Lung microvascular endothelial cell (primary cell): ENCODE measurements at places on chromosomes 7 and 10. TPM values are rescaled to one million over a fixed set of nuclear protein-coding genes. Genes with fewer than 3 reads are reported as not detected.

ADCYAP1R1 gene
- total RNA-seq, result under 0.01 TPM in 1 of 2 replicates, not detected in the other

C10orf71 gene
- total RNA-seq, result not detected in 2 replicates

SCIN gene
- total RNA-seq, result not detected in 2 replicates

MMD2 gene
- not detected in 2 replicates for total RNA-seq

GJC3 gene
- total RNA-seq, result 0.65 and 1.2 TPM in 2 replicates

RBM33 gene
- total RNA-seq, result 13.3 and 21.4 TPM in 2 replicates

NYAP1 gene
- total RNA-seq, result 2.0 and 6.3 TPM in 2 replicates

NT5C3A gene
- total RNA-seq, result 15.7 and 18.3 TPM in 2 replicates

NET1 gene
- total RNA-seq, result 14.3 and 19.4 TPM in 2 replicates

OGDHL gene
- 0.20 and 0.22 TPM in 2 replicates for total RNA-seq

GALNT17 gene
- not detected in 2 replicates for total RNA-seq

- DNase-seq, result peak; percentile 66
Measured at GRCh38 chr7:41508755-41509154, 194.1 kb downstream of the INHBA start.

- peak; percentile 60 for DNase-seq
Measured at GRCh38 chr10:101693978-101694673, 844 bp downstream of the FBXW4 start.

DNA sequence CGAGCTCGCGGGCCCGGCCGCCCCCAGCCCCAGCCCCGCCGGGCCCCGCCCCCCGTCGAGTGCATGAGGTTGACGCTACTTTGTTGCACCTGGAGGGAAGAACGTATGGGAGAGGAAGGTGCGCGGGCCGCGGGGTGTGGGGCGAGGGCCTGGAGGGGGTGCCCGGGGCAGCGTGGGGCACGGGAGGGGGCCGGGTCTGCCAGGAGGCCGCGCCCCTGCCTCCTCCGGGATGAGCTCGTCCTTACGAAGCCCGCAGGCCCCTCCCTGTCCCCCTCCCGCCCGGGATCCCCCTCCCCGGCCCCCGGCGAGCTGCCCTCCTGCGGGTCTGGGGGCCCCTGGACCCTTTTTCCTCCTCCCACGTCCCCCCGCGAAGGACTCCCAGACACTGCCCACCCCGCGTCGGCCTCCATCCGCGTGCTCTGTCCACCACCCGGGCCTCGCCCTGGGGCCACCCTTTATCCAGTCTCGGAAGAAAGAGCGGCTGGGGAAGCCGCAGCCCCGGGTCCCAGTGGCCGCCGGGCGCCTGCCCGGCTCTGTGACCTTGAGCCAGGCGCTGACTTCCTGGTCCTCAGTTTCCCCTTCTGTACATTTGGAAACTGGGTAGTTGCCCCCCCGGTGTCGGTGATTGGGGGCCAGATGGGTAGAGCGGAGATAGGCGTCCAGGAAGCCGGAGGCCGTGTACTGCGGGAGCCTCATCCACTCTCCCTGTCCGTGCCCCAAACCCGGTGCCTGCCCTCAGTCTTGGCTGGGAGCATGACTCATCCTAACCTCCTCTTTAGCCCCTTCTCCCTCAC lies 521 bp downstream of the LIMK1 start:
- DNase-seq, result peak; percentile 46

- no peak for DNase-seq
Measured at GRCh38 chr7:144957998-144958397, 122.1 kb upstream of the TPK1 start.

DNA sequence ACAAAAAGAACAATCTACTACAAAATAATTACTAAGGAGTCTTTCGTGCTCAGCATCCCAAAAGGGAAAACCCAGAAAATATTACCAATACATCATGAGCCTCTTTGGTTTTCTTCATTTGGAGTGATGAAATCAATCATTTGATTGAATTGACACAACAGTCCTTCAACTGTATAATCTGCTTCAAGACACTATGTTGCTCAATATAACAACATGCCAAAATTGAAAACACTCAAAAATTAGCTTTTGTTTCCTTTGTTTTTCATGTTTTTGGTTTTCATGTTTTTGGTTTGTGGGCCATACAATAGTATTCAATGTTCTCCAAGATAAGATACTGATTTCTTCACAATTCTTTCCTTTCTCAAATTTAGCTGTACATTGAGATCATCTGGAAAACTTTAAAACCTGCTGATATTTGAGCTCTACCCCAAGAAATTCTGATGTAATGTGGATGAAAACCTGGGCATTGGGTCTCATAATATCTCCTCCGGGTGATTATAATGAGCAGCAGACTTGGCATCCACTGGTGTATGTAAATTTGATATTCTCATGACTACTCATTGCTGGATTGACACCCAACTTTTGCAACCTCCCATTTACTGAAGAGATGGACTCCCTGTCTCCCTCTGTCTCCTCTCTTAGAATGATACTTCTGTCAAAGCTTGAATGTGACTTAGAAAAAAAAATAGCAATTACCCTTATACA lies 4.6 kb downstream of the SOSTDC1 start:
- DNase-seq, result no peak

DNA sequence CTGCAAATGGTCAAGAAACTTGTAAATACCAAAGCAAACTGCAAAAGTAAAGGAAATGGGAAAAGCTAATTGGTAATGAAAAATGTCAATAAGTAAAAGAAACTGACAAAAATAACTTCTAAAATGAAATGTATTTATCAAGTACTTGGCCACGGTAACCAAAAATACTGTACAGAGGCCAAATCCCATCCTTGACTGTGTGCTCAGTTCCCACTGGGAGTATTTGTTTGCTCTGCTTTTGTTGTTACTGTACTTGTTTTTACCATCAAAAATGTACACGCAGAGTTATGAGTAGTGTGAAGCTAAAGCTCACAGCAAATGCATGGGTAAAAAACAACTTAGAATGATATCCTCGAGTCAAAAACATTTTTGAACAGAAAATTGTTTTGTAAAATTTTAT lies 31.1 kb downstream of the ENKUR start:
- DNase-seq, result no peak

DNA sequence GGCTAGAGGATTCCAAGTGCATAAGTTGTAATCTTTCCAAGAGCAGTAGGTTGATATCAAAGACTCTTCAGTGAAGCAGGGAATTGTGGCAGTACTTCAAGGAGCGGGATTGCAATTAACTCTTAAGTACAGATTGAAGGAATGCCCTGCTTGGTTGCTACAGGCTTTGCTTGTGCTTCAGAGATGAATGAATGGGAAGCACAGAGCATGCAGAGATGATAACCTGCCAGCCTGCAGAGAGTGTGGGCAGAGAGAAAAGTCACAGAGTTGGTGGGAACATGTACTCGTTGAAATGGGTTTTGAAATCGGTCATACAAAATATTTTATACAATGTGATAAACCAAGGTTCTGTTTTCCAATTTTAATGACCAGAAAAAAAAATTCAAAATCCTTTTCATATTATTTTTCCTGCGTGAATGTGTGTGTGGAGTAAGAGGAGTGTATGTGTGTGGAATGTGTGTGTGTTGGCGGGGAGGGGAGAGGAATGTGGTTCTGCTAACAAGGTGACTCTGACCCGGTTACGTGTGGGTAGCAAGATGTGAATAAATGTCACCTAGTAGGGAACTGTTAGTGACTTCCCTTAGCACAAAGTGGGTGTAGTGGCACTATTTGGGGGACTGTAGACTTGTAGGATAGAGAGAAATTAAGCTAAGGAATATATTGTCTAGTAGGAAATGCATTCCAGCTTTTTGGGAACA lies 697.8 kb downstream of the GATA3 start:
- no peak for DNase-seq

DNA sequence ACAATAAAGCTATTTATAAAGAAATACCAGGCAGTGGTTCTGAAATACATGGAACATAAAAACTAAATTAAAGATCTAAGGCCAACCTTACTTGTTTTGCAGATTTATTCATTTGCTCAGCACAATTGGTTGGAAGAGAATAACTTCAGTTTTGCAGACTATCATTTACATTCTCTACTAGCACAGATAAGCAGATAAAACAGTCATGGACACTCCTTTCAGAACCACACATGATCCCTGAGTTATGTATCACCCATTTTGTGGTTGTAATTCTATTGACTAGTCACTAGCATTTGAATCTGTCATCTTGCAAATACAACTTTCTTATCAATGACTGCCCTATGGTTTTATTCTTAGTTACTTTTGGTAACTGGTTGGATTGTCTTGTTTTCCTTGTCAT lies 45.1 kb downstream of the PRKAR2B start:
- no peak for DNase-seq

- no peak for DNase-seq
Measured at GRCh38 chr10:97017474-97017903, 168.3 kb downstream of the SLIT1 start.

- no peak for DNase-seq
Measured at GRCh38 chr10:73408061-73408460, 5.8 kb downstream of the ANXA7 start.

DNA sequence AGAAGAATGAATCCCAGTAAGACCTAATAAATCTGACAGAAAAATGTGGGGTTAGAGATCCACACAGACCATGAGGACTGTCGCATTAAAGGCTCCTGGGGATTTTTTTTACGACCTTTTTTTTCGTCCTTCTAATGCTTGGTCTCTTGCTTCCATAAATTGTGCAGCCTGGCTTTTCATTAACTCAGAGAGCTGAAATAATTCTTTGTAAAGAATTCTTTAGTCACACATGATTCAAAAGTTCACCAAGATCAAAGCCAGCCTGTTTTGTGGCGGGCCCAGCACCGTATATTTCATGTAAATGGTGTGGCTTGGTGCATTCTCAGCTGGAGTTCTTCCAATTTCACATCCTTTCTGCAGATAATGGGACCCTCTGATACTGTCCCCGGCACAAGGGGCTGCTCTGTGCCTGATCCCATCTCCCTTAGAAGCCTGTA lies 206.6 kb upstream of the BMPER start:
- DNase-seq, result no peak

DNA sequence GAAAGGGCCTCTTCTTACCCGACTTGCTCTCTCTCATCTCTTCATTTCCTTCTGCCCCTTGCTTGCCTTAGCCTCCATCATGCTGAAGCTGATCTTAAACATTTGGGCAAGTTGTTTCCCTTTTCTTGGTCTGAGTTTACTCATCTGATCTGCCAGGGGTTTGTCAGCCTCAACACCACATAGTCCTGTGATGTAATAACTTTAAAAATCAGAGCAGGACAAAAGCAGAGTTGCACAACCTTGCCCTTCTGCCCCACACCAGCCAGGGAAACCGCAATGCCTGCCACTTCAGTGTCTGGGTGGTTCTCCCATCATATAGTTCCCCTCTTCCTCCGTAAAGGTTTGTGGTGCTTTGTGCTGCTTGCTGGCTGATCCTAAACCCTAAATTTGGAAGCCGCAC lies 9.9 kb upstream of the LIPM start:
- no peak for DNase-seq

- no peak for DNase-seq
Measured at GRCh38 chr7:76142861-76143260, 58.8 kb upstream of the SRRM3 start.

GRCh38 chr7:80890426-80891258 lies 28.2 kb downstream of the SEMA3C start:
- no peak for DNase-seq

DNA sequence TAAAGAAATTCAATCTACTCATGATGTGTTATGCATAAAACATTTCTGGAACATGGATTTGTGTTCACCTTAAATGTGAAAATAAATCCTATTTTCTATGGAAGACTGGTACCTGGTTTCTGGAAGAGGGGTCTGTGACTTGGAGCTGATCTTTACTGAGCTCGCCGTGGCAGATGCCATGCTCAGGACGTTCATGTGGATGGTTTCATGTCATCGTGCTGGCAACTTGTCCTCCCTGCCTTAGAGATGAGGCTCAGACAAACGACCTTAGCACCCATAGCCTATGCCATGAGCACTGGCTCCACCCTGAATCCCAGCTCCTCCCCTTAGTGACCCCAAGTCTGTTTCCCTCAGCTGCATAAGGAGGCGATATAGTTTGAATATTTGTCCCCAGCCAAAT lies 7.3 kb downstream of the PPIF start:
- no peak for DNase-seq

- DNase-seq, result peak; percentile 89
Measured at GRCh38 chr10:5094265-5095205, at the start of gene AKR1C3. Gene AKR1C3 (plus strand): TSS chr10:5094414. CDS start chr10:5094445, 31 bp downstream.

DNA sequence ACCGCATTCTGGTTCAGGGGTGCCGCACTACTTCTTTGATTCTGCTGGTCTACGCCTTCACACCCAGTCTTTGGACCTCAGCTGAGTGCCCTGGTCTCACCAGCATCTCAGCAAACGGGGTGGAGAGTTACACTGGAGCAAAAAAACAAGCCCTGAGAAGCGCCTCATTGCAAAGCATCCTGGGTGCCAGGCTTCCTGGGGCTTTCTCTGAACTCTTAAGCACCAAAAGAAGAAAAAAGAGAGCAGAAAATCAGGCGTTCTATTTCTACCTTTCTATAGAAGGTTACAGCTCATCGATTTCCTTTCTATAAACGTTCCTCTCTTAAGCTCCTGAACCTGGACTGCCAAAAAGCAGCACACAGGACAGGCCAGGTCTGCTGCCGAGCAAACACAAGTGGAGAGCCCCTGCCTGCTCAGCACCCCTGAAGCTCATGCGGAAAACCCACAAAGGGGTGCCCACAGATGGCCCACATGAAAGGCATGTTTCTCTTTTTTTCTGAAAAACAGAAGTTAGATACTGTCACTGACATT lies 217.9 kb downstream of the SFMBT2 start:
- no peak for DNase-seq

DNA sequence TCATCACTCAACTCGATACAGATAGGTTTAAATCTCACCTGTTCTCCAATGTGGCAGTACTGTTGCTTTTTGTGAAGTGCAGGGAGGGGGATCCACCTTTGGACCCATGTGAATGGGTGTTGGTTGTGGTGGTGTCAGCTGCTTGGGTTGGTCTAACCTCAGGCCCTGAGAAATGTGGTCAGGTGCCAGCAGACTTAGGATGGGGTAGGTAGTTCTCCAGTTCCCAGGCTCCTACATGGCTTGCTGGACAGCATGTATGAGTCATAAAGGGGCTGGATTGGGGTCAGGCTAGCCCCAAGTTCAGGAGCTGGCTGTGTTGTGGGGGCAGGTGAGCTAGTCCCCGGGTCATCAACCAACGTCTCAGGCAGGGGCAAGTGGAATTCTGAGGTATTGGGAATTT lies 472.6 kb upstream of the CNTNAP2 start:
- no peak for DNase-seq

- no peak for DNase-seq
Measured at GRCh38 chr10:68829952-68830351, 2.6 kb downstream of the STOX1 start.

- no peak for DNase-seq
Measured at GRCh38 chr10:68053553-68053952, 21.5 kb downstream of the HERC4 start.

- no peak for DNase-seq
Measured at GRCh38 chr10:4059471-4060138, 274.6 kb upstream of the KLF6 start.

GRCh38 chr7:141291541-141291940 lies 217.7 kb downstream of the TMEM178B start:
- DNase-seq, result no peak

GRCh38 chr10:72176701-72177100 lies 39.1 kb upstream of the ANAPC16 start:
- no peak for DNase-seq
